ENCODE measurements at places on chromosomes 6 and 20.

DNA sequence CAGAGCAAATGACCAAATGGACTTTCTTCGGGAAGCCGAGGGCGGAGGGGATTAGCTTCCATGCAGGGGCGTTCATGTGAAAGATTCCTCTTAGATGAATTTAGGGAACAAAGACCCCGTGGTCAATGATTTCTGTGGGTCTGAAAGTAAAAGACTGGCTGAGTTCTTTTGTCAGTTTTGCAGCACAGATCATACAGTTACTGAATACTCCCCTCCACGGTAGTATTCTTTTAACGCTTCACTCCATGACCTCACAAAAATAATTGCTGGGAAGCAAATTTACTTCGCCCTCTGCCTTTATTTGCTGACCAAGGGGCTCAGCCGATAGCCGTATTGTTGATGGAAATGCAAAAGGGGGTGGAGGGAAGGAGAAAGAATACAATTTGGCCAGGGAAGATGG lies 86.0 kb upstream of the SALL4 start:
- DNase-seq: no peak

GRCh38 chr20:44520881-44521280 lies 989 bp downstream of the SERINC3 start:
- DNase-seq: no peak

- DNase-seq: no peak
These were observed 10.6 kb upstream of the PLCG1 start for GRCh38 chr20:41126719-41127118.

GRCh38 chr6:159203304-159204005 lies 34.3 kb downstream of the FNDC1 start:
- DNase-seq: no peak

DNA sequence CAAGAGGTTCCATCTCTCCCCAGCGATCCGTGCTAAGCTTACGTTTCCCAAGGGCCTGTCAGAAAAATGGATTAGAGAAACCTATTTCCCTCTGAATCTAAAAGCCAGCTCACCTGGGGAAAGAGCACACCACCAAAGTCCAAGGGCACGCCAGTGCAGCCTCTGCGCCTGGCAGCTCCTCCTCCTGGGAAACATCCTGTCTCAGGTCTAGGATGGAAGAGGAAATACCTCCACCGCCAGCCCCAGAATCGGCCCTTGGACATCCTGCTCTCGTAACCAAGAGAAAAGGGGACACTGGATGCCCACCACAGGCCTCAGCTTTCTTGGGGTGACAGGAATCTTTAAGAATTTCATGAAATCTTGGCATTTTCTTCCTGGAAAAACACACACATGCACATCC lies 18.7 kb downstream of the RAMACL start:
- DNase-seq: no peak

DNA sequence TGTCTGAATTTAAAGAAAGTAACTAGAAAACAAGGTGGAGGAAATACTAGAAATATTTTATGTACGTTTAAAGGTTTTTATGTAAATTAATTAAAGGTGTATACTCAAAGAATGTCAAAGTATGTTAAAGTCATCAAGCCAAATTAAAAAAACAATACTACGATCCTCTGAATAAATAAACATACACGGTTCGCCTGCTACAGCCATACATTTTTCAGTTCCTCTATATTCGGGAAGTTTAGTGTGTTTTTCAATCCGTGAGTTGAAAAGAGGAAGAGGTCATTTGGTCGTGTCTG lies 626 bp downstream of the STX7 start:
- no peak for DNase-seq

All from effector memory CD8-positive, alpha-beta T cell (primary cell).